ENCODE measurements at places on chromosomes 13 and 19.

- no peak for DNase-seq
These were observed 88.5 kb downstream of the TEX26 start for GRCh38 chr13:31020996-31021395.

DNA sequence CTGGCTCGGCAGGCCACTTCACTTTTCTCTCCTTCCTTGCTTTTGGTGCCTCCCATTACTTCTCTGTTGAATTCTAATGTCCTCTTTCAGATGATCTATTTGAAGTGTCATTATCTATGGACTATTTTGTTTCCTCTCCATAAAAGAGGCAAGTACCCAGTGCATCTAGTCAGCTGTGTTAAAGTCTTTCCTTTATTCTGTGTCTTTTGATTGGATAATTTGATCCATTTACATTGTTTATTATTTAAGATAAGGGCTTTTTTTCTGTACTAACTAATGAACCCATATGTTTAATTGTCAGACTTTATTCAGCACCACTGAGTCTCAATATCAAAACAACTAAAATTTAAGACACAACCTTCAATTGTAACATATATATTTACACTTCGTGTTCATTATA is 36.4 kb downstream of the IGFL3 start:
- DNase-seq: no peak

DNA sequence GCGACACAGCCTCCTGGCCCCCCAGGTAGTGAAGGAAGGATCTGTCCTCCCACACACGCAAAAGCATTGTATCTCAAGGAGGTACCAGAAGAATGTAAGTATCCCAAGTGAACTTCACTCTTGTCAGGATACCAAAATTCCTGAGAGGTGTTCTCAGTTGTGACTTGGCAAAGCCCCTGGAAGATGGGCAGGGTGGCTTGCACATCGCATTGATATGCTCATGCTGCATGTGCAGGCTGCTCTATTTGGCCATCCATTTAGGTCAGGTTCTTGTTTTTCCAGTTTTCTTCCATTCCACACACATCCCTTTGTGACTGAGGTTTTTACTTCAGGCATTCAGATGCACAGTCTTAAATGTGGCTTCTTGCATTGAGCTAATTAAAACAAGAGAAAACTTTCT is 382.8 kb downstream of the FOXO1 start:
- no peak for DNase-seq

GRCh38 chr13:26956522-26957142 is 196.0 kb upstream of the GPR12 start:
- no peak for DNase-seq

GRCh38 chr19:51418707-51419106 is 1.3 kb upstream of the SIGLEC10 start:
- no peak for DNase-seq

DNA sequence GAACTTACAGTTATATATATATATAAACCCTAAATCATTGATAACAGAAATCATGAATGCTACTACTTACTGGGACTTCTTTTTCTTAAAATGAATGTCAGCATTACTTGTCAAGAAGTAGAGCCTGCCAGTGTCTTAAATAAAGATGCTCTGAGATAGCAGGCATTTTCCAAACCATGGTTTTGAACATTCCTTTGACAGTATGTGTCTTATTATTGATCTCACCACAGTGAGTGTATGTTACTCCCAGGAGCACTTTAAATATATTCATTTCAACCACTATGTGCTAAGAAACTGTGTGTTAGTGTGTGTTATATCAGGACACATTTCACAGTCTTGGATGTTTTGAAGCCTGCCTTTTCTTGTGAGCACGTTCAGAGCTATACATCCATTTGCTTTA is 28.2 kb downstream of the TNFRSF19 start:
- DNase-seq: no peak

DNA sequence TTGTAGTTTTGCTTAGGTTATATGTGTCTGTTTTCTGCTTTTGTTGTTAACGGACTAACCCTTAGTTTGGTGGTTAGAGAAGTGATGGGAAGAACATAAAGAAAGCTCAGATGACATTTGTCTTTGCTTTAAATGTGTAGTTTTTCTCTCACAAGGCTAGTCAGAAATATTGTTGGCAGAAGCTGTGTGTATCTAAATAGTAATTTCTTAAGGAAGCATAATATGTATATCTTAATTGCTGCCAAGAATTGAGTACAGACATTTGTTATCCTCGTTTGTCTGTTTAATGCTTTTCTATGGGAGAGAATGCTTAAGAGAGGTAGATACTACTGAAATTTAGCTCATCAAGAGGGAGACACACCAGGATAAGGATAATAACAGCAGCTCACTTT is 2.7 kb downstream of the RGCC start:
- no peak for DNase-seq

GRCh38 chr13:20024702-20025101 is 66.2 kb downstream of the ZMYM2 start:
- peak; percentile 53 for DNase-seq

DNA sequence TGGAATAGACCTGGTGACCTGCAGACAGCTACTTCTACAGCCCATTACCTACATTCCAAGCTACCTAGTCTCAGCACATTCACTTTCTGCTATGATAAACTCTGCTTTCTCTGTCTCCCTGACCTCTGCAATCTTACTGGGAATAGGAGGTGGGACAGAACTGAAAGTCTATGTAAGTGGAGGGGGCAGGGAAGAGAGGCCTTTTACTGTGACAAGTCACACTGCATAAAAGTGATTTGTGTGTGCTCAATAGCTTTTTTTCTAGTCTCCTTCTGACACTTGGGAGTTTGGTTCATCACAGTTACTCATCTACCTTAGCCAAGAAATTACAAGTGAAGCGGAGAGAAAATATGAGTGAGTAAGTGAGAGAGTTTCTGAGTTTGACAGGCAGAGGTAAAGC is 322.4 kb downstream of the OLFM4 start:
- DNase-seq: no peak

Data from OCI-M1 (cell line).